Left cardiac atrium (tissue), 4 donors: ENCODE measurements at places on chromosomes 3 and 15. TPM values are rescaled to one million over a fixed set of nuclear protein-coding genes. Genes with fewer than 3 reads are reported as not detected.

HTR3E gene
- total RNA-seq: not detected

DNA sequence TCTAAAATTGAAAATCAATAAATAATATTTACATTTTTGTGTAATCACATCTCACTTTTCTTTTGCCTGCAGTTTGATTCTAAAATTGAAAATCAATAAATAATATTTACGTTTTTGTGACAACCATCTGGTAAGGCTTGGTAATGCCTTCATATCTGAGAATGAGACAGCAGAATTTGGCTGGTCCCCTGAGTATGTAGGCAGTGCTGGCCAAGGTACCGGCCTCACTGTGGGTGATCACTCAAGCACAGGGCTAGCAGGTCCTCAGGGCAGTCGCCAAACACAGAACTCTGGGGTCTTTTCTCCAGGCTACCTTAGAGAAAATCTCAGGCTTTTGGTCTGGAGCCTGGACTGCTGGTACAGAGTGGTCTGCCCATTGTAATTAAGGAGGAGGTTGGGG, 26.2 kb downstream of the RTP3 start:
- no peak for DNase-seq

DNA sequence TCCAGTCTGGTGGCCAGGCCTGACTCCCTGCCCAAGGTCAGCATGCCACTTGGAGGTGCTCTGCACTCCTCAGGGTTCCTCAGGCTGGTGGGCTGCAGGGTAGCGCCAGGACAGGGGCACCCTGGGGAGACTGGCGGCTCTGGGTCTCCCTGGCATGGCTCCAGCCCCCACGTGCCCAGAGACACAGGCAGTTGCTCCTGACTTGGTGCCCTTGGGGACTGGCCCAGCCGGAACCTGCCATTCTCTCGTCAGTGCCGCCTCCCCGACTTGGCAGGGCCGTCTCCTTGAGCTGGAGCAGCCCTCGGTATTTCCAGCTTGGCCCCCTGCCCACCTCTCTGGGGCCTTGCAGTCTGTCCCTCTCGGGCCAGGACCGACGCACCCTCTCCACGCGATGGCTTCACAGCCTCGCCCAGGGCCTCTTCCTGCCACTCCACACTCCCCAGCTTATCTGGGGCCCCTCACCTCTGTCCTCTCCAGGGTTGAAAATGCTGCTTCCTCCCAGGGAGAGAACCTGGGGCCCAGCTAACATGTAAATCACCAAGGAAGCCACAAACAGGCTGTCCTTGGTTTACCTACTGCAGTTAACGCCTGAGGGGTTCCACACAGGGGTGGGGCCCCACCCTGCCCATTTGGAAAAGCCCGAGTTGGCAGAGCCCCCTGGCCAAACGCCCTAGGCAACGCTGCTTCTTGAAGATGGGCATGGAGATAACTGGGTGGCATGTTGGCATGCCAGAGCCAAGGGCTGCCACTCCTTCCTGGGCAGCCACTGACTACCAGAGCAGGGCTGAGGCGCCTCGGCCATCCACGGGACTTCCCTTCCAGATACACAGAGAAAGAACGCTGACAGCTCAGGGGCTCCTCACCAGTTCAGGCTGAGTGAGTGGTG, 61.4 kb downstream of the SMAD6 start:
- DNase-seq: peak; percentile 95

GRCh38 chr3:182921665-182922355, 58.5 kb downstream of the DCUN1D1 start:
- no peak for DNase-seq

- no peak for DNase-seq
These were observed 56.9 kb upstream of the NLGN1 start for GRCh38 chr3:173340626-173341025.

- no peak for DNase-seq
These were observed 286.9 kb downstream of the EPHB1 start for GRCh38 chr3:135081856-135082434.
